ENCODE measurements at places on chromosomes 13 and 19.

GRCh38 chr19:34017024-34017423, 155.3 kb upstream of the LSM14A start:
- DNase-seq, result no peak

- DNase-seq, result no peak
Measured at GRCh38 chr19:30712431-30713337, 340.5 kb downstream of the ZNF536 start.

DNA sequence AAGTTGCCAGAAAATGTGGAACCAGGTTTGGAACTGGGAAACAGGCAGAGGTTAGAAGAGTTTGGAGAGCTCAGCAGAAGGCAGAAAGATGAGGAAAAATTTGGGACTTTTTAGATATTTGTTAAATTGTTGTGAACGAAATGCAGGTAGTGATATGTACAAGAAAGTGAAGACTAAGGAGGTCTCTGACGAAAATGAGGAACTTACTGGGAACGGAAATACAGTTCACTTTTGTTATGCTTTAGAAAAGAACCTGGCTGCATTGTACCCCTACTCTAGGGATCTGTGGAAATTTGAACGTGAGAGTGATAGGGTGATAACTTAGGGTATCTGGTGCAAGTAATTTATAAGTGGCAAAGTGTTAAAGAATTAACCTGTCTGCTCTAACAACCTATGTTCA, 632.4 kb downstream of the SLITRK5 start:
- no peak for DNase-seq

DNA sequence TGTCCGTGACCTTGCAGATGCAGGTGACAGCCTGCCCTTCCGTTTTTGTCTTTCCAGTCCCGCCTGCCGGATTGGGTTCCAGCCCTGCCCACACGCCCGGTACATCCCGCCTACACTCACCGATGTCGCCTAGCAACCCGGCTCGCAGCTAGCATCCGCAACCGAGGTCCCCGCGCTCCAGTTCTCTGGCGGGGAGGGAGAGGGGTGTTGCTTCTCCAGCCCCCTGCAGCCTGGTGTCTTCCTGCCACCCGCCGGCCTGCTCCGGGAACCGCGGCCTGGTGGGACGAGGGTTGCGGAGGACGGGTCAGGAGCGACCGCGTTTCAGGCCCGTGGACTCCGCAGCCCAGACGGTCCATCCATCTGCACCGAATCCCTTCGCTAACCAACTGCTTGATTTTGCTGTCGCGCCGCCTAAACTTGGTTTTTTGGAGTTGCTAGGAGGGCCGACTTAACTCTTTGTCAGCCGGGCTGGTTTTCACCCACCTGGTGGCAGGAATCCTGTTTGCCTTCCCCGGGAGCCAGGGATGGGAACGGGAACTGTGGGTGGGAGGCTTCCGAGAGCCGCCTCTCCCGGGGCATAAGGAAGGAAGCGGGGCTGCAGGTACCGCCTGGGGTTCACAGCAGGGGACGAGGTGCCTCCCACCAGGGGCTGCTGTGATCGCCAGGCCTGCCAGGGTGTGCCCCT, 15.4 kb upstream of the MATK start:
- peak; percentile 43 for DNase-seq

DNA sequence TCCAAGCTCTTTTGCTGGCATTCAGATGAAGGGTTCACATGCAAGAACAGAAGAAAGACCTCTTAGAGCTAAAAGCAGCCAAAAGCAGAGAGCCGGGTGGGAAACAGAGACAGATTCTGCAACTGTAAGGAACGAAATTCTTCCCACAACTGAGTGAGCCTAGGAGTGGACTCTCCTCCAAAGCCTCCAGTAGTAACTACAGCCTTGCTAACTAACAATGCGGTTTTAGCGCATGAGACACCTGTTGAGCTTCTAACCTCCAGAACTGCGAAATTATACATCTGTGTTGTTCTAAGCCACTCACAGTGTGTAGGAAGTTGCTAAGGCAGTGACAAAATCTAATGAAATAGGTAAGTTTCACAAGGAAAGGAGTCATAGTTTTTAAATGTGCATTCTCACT, 98.1 kb upstream of the SLITRK1 start:
- no peak for DNase-seq

DNA sequence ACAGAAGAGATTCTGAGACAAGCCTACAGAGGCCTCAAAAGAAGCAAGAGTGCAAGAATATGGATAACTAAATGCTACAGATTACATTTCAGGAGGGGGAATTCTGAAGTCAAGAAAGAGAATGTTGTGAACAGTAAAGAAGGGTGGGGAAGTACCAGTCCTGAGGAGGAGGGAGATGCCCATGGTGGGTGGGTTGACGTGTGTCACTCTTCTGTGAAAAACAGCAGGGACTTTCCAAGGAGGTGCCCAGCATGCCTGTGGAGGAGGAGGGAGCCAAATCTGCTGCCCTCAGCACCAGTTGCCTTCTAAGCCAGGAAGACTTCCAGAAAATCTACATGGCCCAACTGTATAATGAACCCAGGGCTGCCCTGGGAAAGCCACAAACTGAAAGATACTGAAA, 87.7 kb downstream of the SGCG start:
- no peak for DNase-seq

DNA sequence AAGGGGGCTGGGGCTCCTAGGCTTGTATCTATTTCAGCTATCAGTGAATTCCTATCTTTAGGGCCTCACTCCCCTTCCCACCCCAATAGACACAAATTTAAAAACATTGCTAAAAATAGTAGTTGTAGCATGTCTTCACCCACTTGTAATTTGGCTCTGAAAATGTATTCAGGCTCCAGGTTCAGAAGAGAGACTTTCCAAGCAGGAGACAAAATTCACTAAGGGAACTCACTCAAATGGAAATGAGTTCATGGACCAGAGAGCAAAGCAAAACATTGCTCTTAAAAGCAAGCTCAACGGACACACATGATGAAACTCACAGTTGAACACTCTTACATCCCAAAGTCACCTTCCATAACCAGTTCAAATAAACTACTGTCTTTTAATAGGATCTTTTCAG, 36.8 kb downstream of the PHF11 start:
- DNase-seq, result no peak

DNA sequence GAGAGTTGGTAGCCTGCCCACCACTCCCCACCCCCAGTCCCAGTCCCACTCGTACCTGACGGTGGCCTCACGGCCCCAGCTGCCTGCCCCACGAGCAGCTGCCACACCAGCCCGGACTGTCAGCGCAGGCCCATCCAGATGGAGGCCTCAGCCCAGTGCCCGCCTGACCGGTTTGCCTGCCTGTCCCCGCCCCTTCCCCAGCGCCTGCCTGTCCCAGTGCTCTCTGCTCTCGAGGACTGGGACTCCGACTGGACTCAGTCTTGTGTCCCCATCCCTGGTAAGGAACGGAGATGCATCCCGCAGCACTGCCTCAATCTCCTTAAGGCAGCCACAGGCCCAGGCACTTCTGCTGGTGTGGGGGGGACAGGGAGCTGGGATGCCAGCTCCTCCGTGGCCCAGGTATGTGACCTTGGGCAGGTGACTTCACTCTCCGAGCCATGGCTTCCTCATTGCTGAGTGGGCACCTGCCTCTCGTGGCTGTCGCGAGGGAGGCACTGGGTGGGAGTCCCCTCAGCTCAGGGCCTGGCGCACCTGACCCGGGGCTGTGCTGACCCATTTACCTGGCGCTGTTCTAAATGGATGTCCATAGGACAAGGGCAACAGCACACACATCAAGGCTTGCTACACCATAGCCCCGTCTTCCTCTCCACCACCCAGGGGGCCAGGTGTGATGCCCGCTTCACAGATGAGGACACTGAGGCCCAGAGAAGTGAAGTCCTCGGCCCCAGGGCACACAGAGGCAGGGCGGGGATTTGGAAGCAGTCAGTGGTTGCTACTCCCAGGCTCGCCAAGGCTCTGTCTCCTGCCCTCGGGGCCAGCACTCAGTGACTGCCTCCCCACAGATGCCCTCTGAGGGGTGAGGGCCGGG, at the start of gene NKPD1:
NKPD1 (minus strand) TSS at position 113 of the 868 bp plus-strand sequence. CDS start 832 bp downstream, outside the sequence.
- no peak for DNase-seq

- DNase-seq, result no peak
Measured at GRCh38 chr19:56404705-56405056, 549 bp downstream of the ZNF583 start.

DNA sequence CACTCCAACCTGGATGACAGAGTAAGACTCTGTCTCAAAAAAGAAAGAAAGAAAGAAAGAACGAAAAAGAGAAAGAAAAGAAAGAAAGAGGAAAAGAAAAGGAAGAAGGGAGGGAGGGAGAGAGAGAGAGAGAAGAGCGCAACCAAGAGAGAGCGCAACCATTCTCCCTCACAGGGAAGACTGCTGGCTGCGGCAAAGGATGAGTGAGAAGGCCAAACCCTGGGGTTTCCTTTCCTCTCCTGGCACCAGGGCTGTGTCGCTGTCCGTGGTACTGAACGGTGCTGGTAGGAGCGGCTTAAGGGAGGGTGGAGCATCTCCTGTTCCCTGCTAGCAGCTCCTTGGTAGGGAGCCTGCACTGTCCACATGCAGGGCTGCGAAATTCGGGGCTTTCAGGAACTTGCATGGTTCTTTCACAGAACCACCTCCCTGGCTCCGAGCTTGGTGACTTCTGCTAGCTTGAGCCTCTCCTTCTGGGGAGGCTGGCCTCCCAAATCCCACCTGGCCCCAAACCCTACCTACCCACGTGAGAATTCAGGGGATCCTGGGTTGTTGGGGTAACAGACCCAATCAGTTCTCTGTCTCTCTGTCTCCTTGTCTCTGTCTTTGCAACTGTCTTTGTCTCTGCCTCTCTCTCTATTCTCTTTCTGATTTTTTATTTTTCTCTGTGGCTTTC, 51.1 kb upstream of the ZNRF4 start:
- DNase-seq, result peak; percentile 13

GRCh38 chr13:98648141-98648540, 71.2 kb upstream of the STK24 start:
- no peak for DNase-seq

DNA sequence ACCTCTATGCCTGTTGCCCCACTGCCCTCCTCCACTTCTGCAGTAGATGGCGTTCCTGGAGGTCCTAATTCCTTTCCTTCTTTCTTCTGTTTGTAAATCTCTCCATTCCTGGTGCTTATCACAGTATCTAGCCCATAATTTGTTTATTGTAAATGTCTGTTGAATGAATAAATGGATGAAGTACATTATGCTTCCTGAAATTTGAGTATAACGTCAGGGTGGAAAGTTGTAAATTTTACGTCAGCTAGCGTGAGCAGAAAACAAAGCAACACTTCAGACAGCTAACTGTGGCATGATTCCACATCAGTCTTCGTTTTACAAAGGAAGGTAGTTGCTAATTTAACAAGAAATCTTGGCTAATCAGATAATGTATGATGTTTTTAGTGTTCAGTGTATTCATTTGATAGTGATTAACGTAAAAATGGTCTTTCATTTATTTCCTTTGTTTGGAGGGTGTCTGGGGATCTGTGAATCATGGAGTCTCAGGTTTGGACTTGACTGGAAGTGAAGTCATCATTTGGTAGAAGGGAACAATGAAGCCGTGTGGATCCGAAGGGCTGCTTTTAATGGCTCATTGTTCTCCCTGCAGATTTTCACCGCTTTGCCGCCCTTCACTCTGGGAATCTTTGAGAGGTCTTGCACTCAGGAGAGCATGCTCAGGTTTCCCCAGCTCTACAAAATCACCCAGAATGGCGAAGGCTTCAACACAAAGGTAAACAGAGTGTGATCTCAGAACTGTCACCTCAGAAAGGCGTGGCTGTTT, 215.1 kb downstream of the SHISA2 start:
- DNase-seq, result no peak

GRCh38 chr19:35130761-35131720, 3.8 kb downstream of the LGI4 start:
- DNase-seq, result no peak

- DNase-seq, result no peak
Measured at GRCh38 chr13:62131604-62132003, 716.0 kb upstream of the PCDH20 start.

GRCh38 chr13:44932171-44932849, 57.0 kb downstream of the NUFIP1 start:
- DNase-seq, result no peak

DNA sequence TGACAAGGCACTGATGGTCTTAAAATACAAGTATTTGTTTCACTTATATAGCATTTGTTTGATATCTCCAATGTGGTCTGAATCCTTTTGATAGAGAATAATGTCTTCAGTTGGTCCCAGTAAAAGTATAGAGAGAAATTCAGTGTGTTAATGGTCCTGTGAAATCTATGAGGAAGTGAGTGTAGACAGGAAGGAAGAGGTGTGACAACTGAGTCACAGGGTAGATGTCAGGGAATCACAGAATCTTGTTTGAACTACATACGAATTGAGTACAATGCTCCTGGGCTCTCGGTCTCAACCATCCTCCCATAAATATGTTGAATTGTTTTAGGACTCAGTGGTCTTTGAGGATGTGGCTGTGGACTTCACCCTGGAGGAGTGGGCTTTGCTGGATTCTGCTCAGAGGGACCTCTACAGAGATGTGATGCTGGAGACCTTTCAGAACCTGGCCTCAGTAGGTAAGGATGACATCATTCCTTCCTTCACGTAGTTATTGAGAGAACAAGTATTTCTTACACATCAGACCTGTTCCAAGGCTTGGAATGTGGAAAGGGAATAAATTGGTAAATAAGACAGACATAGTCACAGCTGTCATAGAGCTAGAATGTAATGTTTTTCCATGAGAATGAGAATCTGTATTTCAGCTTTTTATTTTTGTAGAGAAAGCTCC, 9.1 kb downstream of the ZNF555 start:
- DNase-seq, result no peak

DNA sequence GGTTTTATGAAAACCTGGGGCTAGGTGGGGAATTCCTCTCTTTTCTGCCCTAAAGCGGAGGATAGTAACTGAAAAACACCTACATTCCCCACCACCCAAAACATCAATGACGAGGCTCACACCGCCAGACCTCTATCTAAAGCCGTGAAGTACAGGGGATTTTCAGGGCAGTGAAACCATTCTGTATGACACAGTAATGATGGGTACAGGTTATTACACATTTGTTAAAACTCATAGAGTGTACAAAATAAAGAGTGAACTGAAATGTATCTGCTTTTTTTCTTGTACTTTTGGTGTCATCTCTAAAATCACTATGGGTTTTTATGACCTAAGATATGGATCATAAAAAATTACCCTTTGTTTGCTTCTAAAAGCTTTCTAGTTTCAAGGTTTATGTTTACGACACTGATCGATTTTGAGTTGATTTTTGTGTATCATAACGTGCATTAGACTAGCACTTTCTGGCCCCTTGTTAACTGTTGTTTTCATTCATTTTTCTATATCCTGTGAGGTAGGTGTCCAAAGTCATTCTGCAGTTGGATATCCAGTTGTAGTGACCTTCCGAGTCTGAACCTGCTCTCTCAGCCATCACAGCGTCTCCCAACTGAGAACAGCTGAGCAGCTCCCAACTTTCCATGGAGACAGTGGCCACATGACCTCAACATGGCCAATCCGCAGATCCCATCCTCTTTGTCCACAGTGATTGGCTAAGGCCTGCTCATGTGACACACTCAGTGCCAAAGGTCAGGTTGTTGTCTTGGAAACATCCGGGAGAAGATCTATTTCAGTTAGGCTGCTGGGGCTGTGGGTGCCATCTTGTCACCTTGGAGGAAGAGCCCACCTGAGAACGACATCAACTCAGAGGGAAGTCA, 10.3 kb downstream of the MBD3L2B start:
- no peak for DNase-seq

- DNase-seq, result peak; percentile 35
Measured at GRCh38 chr19:3849092-3849491, 19.7 kb downstream of the ZFR2 start.

GRCh38 chr13:87872813-87873212, 201.6 kb downstream of the SLITRK5 start:
- DNase-seq, result no peak

GRCh38 chr13:64723724-64724123, 2506.4 kb downstream of the PCDH9 start:
- no peak for DNase-seq
